ENCODE measurements at places on chromosomes 4 and X.

DNA sequence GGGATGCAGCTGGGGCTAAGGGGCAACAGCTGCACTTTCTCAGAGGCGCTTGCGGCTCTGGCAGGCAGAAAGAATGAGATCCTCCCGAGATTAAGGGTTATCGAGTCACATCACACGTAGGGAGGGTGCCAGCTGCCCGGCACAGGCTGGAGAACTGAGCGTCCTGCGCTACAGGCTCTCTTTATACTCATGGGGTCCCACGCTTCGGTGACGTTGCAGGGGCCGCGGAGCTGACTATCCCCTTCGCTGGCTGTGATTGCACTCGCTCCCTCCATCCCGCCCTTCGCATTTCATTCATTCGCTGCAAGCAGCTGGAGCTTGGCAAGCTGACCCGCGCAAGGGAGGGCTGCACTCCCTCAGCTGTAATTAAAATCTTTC lies at the start of gene TACR3:
Gene TACR3, minus strand, starts transcription at position 156 of the 378 bp plus-strand sequence. CDS start 310 bp downstream, outside the sequence.
- no peak for DNase-seq

DNA sequence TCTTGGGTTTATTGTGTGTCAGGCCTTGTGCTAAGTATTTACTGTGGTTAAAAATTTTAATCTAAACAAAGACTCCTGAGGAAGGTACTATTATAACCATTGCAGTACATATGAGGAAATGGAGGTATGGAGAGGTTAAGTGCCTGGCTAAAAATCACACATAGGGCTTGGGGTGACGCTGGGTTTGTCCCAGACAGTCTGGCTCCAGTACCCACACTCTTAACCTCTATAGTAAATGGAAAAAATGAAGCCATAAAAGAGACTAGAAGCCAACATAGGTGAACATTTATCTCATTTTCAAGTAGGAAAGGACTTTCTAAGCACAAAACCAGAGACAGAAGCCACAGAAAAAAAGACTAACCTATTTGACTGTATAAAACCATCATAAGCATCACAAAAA lies 1.9 kb downstream of the FOXP3 start:
- DNase-seq = no peak

DNA sequence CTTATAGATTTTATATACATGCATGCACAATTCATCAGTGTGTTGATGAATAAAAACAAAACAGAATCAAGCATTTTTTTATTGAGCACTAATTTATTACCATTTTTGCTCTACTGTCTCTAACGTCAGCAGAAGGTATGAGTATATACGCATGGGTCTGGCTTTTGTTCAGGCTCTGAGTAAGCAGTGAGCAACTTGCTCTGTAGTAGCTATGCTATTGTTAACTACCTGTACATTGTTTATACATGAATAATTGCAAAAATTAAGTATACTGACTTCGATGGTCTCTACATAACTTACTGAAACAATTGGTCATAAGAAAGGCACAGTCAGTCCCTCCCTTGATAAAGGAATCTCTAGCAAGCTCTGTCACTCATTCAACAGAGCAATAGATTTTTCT lies 122.9 kb downstream of the RS1 start:
- no peak for DNase-seq

DNA sequence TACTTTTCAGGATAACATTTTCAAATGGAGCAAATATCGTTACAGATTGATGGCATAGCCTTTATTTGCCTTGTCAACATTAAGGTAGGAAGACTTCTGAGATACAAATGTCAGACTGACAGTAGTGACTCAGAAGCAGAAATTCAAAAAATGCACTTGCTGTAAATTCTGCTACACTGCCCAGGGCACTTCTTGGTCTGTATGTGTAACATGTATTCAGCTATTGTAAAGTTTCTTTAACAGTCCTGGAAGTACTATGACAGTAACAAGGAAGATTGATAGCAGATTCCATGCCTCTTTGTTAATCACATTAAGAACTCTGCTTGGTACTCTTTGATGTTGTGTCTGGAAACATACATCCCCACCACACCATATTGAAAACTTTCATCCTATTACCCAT lies 69.6 kb upstream of the PCDH18 start:
- DNase-seq = no peak

- DNase-seq = peak; percentile 87
Measured at GRCh38 chr4:40316782-40317635, 18.1 kb upstream of the CHRNA9 start.

DNA sequence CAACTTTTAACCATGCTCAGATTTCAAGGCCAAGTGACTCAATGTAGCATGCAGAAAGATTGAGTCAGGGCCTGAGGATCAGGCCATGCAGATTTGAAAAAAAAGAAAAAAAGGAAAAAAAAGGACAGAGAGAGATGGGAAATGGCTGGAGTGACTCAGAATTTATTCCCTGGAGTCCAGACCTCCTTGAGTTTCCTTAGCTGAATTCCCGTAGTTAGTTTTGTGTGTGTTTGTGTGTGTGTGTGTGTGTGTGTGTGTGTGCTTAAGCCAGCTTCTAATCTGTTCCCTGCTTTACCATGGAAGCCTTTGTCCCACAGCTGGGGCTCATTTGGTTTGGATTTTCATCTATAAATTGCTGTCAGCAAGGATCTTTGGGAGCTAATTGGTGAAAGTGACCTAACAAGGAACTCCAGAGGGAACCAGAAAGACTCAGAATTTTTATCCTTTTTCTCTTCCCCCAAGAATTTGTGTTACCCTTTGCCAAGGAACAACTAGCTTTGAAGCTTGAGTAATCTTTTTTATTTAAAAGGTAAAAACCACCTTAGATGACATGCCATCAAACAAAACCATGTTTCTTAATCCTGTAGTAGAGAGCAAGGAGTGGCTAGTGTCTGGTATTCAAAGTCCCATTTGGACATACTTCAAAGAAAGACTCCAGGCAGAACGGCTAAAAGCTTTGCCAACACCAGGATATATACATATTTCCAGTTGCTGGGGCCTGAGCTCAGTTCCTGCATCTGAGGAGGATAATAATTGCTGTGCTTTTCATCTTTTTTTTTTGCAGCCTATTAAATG lies 109.0 kb upstream of the DDIT4L start:
- DNase-seq = peak; percentile 22

DNA sequence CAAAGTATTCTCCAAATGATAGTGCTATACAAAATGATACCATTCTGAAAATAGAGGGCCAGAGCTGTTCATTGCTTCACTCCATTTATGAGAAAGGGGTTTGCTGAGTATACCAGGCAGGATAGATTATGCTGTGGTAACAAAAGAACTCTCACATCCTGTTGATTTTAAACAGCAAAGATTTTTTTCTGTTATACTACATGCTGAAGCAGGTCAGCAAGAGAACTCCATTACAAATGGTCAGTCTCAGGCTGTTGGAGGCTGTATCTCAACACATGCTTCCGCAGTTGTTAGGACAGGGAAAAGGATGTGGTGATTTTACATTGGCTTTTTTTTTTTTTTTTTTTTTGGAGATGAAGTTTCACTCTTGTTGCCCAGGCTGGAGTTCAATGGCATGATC lies 13.7 kb upstream of the KLHL5 start:
- no peak for DNase-seq

DNA sequence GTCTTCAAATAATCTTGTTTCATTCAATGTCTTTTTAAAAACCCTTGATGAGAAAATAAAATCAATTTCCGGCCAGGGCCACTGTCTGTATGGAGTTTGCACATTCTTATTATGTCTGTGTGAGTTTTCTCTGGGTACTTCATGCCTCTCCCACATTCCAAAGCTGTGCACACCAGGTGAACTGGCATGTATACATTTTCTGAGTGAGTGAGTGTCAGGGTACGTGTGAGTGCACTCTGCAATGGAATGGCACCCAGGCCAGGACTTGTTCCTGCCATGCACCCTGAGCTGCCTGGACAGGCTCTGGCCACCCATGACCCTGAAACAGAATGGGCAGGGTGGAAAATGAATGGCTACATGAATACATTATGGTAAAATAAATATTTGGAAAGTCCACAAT lies 61.3 kb downstream of the UBE2NL start:
- no peak for DNase-seq

DNA sequence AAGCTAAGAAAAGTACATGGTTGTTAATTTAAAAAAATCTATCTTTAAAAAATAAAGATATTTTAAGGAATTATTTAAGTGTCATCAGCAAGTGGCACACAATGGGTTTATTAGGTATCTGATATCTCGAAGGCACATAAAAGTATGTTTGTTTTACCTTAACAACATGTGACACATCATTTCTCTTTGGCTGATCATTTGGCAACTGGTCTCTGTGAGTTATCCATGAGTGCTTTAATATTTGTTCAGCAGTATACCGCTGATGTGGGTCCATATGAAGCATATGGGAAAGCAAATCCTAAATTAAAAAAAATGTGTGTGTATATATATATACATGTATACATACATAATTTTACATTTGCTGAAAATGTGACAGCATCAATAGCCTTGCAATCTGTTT lies 123.2 kb downstream of the RPS6KA6 start:
- no peak for DNase-seq

- no peak for DNase-seq
Measured at GRCh38 chr4:177229331-177229730, 80.3 kb upstream of the NEIL3 start.

DNA sequence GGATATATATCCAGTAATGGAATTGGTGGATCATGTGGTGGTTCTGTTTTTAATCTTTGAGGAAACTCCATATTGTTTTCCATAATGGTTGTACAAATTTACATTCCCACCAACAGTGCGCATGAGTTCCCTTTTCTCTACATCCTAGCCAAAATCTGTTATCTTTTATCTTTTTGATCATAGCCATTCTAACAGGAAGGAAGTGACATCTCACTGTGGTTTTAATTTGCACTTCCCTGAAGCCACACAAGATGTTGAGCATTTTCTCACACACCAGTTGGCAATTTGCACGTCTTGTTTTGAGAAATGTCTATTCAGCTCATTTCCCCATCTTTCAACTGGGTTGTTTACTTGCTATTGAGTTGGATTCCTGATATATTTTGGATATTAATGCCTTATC lies 194.9 kb downstream of the CBLL2 start:
- DNase-seq = no peak

DNA sequence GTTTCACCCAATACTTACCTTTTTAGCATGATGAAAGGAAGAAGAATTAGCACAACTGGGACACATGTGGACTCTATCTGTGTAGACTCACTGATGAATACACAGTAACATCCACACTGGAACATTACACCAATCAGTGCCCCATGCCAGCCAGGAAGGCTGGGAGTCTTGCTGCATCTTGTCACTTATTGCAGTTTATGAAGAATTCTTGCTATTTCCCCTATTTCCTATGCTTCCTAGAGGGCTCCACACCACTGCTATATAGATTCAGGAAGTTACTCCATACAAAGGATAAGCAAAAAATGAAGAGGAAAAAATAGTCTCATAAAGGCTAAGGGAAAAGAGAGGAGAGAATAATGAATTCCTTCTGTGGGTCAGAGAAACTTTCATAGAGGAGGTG lies 201.0 kb downstream of the CAMK2D start:
- no peak for DNase-seq

DNA sequence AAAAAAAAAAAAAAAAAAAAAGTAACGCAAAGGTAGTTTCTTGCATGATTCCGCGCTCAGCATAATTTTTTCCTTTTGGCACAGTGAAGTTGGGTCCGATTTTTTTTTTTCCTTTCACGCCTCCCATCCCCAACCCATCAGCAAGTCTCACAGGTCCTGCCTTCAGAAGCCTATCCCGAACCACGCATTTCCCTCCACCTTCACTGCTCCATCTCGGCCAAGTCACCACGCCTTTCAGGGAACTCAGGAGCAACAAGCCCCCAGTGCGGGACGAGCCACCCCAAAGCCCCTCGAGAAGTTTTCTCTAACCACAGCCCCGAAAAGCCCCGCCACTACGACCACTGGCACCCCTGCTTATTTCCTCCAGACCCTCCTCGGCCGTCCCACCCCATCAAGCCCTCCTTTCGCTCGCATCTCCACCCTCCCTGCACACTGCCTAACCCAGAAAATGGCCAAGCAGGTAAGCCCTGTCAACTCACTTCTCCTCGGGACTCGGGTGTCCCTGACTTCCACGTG lies 1.0 kb downstream of the SLBP start:
- no peak for DNase-seq

DNA sequence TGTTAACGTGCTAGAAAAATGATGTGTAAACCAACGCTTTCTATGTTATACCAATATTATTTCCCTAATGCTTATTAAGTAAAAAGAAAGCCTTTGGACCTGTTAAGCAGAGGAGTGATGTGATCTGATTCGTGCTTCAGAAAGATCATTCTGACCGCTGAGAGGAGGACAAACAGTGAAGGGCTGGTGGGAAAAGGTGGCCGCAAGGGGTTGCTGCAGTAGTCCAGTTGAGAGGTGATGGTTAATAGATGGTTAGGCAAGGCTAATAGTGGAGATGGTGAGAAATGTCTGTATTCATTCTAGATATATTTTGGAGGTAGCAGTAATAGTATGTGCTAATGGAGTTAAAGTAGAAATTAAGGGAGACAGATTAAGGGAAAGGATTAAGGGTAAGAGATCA lies 12.9 kb upstream of the VGLL1 start:
- DNase-seq = no peak

- DNase-seq = no peak
Measured at GRCh38 chrX:110915111-110915510, 119.5 kb upstream of the CHRDL1 start.

- DNase-seq = peak; percentile 5
Measured at GRCh38 chr4:69025191-69025998, 70.9 kb upstream of the UGT2B7 start.

DNA sequence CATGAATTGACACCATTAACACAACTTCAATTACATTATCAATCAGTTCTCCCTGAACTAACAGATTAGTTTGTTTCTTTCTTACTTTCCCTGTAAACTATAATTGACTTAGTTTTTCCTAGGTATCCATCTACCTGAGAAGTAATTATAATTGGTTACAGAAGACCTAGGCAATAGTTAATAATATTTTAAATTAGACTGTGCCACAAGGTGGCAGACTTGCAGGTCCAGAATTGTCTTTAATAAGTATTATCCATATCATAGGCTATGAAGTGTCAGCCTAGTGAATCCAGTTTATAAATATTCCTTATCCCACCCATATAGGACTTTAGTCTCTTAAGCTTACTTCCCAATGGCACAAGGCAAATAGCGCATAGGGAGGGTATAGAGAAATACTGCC lies 48.9 kb upstream of the FAM47B start:
- DNase-seq = no peak

GRCh38 chrX:11944501-11944900 lies 186.5 kb downstream of the MSL3 start:
- DNase-seq = peak; percentile 3

DNA sequence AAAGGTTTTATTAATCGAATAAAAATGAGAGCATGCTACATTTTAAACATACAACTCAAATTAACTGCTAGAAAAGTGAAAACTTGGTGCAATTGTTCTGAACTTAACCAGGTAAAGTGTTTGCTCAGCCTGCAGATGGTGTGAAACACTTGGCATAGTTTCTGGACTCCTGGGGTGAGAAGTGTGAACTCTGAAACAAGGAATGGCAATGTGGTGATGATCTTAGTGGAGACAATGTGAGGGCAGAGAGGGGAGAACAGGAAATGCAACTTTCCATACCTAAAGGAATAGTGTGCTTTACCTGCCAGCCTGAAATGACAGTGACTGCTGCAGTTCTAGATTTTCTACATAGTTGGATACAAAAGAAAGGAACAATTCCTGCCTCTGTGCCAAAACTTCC lies 57.4 kb downstream of the CCSER1 start:
- DNase-seq = no peak
